GM20000 (cell line): ENCODE measurements at places on chromosomes 7 and 10.

DNA sequence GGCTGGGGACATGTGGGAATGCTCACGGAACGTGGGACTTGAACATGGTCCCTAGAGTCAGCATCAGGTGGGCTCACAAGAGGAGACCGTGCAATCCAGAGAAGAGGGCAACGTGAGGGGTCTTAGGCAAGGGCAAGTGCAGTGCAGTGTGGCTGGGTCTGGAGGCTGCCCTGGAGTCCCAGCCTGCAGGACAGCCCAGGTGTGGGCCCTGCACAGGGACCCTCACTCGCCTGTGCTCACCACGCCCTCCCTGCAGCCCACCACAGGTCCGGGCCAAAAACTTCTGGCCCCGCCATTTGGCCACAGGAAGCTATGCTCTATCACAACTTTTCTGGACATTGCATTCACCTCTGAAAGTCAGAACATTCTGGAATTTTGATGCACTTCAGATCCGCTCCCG, 133.5 kb downstream of the PAXIP1 start:
- DNase-seq: no peak

DNA sequence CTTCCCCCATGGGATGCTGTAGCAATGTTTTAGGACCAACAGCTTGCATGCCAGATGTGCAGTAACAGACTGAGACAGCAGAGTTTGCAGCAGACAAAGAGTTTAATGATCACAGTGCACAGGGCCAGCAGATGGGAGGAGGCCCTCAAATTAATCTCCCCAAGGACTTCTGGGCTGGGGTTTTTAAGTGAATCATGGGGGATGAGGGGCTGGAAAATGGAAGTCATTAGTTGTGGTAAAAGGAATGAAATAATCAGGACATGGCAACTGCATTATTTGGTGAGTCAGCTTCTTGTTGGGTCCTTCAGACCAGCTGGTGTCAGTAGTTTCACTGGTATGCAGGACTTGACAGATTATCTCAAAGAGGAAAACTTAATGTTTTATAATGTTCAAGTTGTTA, 12.6 kb upstream of the NRBF2 start:
- DNase-seq: no peak

DNA sequence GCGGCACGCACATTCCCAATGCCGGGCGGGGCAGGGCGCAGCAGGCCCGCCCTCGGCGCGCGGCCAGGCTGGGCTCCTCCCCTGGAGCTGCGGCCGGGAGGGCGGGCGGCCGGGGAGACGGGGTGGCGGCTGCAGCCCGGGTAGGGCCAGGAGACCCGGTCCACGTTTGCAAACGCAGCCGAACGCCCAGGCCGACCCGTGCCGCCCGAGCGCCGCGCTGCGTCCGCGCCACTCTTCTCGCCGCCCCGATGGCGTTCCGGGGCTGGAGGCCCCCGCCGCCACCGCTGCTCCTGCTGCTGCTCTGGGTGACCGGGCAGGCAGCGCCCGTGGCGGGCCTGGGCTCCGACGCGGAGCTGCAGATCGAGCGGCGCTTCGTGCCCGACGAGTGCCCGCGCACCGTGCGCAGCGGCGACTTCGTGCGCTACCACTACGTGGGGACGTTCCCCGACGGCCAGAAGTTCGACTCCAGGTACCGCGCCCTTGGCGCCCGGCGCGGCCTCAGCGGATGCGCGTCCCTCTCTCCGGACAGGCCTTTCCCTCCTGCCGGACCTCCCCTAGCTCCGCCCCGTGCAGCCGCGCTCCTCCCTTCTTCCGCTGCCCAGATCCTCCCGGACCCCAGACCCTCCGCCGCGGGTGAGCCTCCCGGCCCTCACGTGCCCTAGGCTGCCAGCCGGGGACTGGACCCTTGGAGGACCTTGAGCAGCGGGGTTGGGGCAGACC, at the start of gene FKBP9:
Gene FKBP9, plus strand, starts transcription at position 115 of the 720 bp plus-strand sequence. Its CDS starts 134 bp downstream, at position 249.
- peak; percentile 85 for DNase-seq

DNA sequence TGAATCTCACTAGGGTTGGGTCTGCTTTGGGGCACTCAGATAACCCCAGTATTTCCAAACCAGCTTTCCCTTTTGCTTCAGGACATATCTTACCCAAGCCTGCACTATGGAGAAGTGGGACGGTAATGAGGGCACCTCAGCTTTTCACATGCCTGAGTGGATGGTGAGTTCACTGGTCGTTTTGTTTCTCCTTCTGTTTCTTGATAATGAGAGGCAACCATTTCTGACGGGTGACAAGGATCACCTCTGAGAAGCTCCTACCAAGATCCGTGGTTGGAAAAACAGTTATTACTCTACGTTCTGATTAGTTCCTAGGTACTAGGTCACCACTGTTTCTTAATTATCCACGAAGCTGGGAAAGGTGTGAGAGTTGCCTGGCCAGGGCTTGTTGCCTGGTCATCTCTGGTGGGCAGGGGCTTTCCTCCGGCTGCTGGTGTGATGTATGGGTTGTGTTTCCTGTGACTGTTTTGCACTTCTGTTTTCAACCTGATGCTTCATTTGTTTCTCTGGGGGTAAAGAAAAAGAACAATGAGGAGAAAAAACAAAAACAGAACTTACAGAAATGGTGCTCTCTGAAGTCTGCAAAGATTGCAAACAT, 65.7 kb upstream of the STRIP2 start:
- peak; percentile 45 for DNase-seq

DNA sequence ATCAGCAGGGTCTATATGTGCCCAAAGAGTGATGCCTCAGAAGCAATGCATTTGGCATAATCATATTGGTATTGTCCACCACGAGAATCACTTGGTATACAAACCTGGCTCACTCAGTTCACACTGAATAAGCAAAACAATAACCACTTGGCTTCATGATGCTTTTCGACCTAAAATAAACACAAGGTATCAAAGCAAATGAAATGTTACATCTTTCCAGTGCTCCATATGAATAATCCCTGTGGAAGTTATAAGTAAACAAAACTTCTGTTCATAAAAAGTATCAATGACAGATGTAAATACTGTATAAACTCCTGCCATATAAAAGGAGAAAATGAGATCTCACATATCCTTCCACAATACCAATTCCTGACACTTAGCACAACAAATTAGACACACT, 29.8 kb upstream of the EBLN1 start:
- no peak for DNase-seq

GRCh38 chr10:47244560-47245500, 55.2 kb upstream of the GDF10 start:
- no peak for DNase-seq
